SK-MEL-5 (cell line): ENCODE measurements at places on chromosomes 2 and 18. TPM values are rescaled to one million over a fixed set of nuclear protein-coding genes. Genes with fewer than 3 reads are reported as not detected.
A peak's percentile ranks its signal among the peaks of the same experiment; 100 is the strongest.

GRCh38 chr2:111143843-111144198 is 23.1 kb downstream of the BCL2L11 start:
- no peak for DNase-seq

GRCh38 chr18:10169064-10169562 is 255.3 kb downstream of the VAPA start:
- no peak for DNase-seq

DNA sequence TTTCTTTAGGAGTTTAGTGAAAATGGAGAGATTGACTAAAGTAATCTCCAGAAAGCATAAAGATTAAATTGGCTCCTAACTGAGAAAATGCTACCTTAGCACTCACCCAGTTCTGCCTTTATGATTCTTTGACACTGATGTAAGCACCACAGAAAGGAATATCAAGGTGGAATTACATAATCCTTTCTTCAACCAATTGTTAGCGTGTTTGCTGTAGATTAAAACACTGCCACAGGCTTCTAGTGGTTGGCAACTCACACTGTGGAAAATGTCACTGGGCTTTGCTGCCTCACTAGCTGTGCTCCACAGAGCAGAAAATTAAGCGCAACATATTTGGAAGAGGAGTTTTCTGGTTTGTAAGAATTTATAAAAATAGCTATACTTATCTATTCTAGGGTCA is 104.1 kb downstream of the DLGAP1 start:
- DNase-seq = no peak

DNA sequence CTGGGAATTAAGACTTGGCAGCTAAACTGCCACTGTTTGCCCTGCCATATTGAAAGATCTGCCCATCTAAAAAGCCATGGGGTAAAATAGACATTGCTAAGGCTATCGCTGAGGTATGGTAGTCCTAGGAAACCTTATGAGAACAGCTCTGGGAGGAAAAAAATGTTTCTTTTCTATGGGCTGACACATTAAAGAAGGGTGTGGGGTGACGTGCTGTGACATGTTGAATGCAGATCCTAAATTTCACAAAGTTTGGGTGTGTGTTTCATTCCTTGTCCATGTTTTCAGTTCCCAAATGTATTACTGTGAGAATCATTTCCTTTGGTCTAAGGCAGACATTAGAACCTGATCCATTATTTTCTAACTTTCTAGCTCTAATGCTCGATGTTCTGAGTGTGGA is 766.4 kb downstream of the BCL11A start:
- no peak for DNase-seq

GRCh38 chr2:99489761-99490622 is at the start of gene REV1:
Gene REV1 (minus strand): TSS chr2:99490017. CDS start chr2:99464975, 25,042 bp downstream.
- DNase-seq = peak; percentile 91

COL6A3 gene
- total RNA-seq = 0.05 and 0.11 TPM in 2 replicates

DNA sequence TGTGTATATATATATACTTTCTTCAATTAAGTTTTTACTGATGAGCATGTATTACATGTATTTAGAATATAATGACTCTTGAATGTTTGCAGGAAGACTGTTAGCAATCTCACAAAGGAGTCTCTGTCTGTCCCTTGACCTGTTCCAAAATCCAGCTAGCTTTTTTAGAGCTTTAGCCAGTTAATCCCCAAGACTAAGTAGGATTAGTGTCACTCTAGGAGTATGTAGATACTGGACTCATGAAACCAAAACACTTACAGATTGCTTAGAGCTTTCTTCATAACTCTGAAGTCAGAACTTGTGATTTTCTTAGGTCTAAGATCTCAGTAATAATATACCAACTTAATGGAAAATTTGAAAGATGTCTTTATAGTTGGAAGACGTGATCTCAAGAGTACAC is 2.2 kb downstream of the UBXN4 start:
- DNase-seq = no peak

LYG1 gene
- total RNA-seq = 0.29 and 0.50 TPM in 2 replicates

ATL2 gene
- total RNA-seq = 130 and 148 TPM in 2 replicates

DNA sequence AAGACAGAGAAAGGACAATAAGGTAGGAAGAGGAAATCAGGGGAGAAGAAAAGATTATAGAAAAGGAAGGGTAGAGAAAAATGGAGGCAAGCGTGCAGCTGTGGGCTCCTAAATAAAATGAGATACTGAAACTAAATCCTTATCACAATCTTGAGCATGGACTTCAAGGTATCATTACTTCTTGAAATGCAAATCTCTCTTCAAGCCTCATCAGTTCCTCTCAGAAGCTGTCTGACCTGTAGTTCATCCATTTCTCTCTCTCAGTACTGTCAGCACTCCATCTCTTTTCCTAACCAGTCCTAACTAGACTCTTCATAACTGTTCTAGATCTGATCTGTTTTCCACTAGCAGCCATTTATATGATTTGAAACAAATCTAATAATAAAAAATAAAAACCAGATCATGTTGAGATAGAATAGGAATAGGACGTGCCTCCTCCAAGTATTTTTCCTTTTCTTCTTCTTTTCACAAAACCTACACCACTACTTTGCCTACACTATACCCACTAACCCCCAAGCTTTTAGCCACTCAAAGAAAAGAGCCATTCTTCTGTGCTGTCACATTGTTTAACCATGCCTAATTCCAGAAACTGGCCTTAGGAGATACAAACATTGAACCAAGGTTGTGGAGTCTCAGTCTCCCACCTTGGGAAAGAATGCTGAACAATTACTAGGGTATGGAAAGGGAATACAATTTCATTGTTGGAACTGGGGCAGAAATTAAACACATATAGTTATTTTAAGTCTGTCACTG is 21.1 kb downstream of the BABAM2 start:
- peak; percentile 80 for DNase-seq

GRCh38 chr2:96729748-96730147 is 10.1 kb downstream of the LMAN2L start:
- no peak for DNase-seq

GRCh38 chr18:31486165-31486564 is 11.8 kb upstream of the DSG2 start:
- no peak for DNase-seq

CCDC74B gene
- total RNA-seq = 1.3 and 2.9 TPM in 2 replicates

DNA sequence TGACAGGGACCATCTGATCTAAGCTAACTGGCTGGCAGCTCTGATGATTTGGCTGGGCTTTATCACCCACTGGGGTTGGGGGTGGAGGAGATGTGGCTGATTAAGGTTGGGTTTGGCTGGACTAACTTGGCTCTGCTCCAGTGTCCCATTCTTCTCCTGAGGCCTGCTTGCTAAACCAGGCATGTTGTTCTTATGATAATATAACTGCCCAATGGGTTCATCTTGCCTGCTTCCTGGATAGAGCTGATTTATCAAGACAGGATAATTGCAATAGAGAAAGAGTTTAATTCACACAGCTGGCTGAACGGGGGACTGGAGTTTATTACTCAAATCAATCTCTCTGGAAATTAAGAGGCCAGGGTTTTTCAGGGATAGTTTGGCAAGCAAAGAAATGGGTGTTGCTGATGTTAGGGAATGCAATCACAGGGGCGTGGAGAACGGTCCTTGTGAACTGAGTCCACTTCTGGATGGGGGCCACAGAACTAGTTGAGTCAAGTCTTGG is 150.4 kb downstream of the PTH2R start:
- DNase-seq = no peak

DNA sequence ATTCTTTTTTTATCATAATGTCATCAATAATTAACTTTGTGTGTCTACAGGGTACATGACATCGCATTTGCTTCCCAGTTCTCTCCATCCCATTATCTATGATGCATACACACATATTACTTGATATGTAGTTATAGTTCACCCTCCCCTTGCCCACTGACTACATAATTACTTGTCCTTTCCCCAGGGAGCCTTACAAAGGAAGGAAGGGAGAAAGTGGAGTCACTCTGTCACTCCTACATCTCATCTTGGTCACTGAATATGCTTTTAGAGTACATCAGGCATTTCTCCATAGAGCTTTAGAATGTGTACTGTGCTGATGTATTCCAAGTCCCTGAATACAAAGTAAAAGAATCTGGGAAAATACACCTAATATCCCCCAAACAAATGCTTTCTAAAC is 6.0 kb upstream of the DTNA start:
- DNase-seq = no peak

GRCh38 chr2:112032224-112032586 is 22.9 kb upstream of the TMEM87B start:
- no peak for DNase-seq

DNA sequence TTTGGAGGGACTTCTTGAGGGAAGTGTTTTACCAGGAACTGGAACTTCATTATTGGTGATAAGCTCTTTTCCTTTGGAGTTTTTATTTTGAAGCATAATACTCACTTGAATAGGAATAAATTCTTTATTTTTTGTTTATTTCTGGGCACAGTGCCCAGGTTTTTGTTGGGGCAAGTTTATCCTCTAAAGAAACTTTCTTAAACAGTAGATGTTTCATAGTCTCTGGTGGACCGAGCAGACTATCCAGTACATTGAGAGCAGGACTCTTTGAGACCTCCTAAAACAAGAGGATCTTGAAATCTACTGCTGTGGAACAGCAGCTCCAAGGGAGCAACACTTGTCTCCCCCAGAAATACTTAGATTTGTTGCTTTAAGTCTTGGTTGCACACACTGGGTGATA is 109.4 kb downstream of the PARD3B start:
- DNase-seq = no peak

DNA sequence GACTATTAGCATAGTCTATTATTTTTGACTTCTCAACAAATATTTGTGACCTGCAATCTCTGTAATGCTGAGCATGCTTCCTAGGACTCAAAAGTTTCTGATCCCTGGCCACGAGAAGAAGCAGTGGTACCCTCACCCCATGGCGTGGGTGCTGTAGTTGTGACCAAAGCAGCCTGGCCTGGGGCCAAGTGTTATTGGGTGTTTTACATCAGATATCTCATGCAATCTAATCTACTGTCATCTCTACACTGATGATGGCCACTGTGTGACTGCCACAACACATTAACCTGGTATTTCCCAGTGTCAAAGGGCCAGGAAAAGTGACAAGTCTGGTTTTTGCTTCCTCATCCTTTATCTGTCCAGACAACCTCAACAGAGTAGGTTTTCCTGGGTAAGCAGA is 80.8 kb upstream of the WIPF1 start:
- no peak for DNase-seq

DNA sequence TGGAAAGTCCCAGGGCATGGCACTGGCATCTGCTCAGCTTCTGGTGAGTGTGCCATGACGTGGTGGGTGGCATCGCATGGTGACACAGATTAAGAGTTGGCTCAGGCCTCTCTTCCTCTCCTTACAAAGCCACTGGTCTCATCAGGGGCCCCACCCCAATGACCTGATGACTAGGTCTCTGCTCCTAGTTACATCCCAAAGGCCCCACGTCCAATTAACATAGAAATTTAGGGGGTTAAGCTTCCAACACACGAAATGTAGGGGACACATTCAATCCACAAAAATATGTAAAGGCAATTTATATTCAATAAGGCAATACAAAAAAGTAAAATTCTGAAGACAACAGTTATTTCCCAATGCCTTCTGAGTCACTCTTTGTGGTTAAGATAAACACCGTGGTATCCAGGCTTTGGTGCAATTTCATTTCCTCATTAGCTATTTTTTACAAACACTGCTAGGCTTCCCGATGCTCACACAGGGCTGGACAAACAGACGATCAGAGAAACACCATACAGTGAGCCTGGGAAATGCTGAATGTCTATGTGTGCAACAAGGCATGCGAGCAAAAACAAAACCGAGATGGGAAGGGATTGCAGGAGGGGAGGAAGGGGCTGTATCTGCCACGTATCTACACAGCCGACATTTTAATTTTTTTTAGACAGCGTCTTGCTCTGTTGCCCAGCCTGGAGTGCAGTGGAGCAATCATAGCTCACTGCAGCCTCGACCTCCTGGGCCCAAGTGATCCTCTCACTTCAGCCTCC is 67.2 kb downstream of the MBP start:
- no peak for DNase-seq

GNLY gene
- total RNA-seq = not detected in 2 replicates

DNA sequence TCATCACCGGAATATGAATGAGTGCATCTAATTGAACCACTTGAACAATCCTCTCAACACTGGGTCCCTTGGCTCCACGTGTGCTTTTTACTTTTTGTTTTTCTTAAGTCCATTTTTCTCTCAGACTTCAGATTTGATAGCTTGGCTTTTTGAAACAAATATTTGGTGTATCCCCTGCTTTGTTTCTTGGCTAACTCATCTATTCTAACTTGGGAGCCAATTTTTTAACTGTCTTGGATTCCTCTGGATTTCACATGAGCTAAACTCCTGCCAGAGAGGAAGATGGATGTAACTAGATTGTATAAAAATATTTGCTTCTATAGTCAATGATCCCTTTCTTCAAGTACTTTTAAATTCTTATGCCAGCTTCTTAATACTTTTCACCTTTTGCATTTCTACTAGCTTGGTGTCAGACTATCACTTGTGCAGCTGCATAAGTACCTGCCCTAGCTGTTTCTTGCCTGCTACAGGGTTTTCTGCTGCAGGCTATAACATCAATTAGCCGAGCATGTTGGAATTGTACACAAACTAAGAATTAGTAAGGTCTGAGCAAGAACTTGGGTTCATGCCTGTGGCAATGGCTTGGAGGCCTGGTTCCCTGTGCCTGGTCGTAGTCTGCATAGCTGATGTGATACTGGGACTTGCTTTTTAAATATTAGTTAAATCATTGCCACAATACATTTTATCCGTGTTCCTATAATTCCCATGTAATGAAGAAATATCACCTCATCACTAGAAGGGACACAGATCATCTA is 281.5 kb downstream of the EN1 start:
- DNase-seq = no peak

DNA sequence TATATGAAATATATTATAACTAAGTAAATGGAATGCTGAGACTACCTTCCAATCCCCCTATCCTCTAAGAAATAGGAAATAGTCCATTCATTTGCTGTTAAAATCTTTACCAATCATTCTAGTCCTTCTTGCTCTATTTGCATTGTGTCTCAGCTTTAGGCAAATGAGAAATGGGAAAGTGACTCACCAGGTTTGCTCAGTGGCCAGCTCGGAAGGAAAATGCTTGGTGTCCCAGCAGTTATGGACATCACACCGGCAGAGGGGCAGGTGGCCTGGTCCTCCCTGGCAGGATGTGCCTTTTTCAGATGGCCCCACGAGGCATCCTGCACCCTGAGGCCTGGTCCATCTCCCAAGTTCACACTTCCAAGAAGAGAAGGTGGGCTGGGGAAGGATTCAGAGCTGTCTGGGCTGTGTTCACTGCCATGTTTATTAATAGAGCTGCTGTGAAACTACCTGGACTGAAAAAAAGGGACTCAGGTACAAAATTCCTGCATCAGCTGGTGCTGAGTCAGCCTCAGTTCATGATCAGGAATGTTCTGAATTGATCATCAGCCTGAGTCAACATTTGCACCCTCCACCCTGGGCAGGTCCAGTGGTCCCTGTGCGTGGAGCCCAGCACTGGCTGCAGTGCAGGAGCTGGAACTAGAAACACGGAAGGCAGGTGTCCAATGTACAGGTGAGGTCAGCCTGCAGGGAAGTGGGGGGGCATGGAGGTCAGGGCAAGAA is 60.1 kb upstream of the ARL4C start:
- no peak for DNase-seq

IL18RAP gene
- total RNA-seq = not detected in 2 replicates
